ENCODE measurements at places on chromosomes 1 and 21.

GRCh38 chr1:10671622-10672342 lies 124.7 kb downstream of the CASZ1 start:
- DNase-seq = no peak

DNA sequence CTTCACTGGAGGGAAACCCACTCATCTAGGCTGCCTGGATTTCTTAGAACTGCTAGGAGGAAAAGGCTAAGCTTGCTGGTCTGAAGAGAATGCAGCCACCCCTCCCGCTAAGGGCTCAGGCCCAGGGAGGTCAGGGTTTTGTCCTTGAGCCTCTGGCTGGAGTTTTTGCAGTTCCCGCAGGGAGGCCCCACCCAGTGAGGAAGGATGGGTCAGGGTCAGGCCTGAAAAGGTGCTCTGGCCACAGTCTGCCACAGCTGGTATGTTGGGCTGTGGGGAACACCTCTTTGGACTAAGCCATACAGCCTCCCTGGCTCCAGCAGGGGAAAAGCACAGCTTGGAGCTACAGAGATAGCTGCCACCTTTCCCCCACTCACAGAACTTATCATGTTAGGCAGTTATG lies 71.4 kb upstream of the PAPPA2 start:
- no peak for DNase-seq

DNA sequence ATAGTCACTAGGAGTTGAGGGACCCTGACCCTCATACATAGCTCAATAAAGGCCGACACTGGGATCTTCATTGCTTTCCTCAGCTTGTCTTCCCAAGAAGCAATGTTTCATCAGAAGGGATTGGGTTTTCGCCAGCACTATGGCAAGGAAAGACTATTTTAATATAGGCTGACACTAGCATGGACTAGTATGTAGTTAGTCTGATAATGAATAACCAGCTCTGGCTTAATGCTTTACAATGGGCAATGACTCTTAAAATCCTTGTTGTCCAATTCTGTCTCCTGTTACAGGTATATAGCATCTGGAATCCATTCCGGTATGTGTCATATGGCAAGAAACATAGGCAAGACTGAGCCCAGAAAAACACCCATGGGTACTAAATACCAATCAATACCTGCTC lies 15.3 kb upstream of the SYT2 start:
- DNase-seq = no peak

GRCh38 chr1:61334718-61335589 lies 252.6 kb downstream of the NFIA start:
- no peak for DNase-seq

DNA sequence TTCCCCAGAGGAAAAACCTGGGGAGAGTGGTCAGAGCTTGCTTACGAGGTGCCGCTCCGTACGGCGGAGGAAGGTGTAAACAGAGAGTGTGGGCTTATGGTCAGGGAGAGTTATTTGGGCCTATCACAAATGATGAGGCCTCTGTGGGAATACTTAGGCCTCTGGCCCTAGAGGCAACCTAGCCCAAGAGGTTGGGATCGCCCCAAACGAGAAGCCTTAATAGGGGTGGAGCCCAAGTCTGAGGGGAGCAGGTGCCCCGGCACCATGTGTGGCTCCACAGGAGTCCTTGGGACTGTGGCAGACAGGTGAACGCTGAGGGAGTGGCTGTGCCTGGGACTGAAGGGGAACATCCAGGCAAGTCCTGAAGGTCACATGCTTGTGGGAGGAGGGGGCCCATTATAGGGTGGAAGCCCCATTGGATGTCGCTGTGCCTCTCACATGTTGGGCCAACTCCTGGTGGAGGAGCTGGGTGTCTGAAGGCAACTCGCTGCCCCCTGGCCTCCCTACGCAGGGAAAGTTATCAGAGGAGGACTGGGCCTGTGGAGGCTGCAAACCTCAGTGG lies 135.1 kb downstream of the ZSCAN20 start:
- no peak for DNase-seq

DNA sequence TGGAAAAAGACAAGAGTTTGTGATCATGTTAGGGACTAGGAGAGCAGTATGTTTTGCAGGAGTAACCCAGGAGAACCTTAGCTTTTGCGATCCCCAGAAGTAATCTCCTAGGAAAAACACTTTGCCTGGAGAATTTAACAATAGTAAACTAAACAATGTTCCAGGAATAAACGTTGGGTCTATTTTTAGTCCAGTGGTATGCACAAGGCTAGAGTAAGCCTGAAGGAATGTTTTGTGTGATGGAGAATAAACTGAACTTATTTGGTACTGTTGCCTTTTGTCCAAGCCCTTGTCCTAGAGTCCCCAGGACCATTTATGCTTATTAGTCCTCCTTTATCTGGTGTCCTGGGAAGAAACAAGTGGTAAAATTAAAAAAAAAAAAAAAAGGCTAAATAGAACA lies 28.7 kb upstream of the RGS5 start:
- DNase-seq = no peak
